ENCODE measurements at places on chromosomes 7 and 10.

GRCh38 chr10:43040482-43041256 lies 36.2 kb upstream of the RET start:
- no peak for DNase-seq

DNA sequence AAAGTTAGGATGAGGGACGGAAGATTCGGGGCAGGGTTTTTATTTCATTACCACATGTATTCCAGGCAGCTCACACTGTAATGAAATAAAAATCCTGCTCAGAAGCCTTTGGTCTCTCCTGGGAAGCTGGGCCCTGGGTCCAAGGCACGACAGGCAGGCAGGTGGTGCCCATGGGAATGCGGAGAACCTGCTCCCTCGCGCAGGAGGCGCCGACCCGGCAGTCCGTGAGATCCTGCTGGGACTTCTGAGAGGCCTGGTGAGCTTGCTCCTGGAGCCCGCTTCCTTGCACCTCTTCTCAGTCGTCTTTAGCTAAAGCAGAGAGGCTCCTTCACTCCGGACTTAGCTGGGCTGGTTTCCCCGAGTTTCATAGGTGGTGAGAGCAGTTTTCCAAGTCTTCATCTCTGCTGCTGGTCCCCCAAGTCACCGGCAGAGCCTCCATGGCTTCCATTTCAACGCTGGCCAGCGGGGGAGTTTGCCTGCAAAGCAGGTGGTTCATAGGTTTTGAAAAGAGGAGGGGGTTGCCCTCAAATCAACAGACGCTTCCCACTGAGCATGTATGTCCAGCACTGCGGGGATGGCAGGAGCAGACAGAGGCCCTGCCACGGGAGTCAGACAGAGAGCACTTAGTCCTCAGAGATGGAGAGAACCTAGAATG lies 24.5 kb downstream of the IL15RA start:
- no peak for DNase-seq

DNA sequence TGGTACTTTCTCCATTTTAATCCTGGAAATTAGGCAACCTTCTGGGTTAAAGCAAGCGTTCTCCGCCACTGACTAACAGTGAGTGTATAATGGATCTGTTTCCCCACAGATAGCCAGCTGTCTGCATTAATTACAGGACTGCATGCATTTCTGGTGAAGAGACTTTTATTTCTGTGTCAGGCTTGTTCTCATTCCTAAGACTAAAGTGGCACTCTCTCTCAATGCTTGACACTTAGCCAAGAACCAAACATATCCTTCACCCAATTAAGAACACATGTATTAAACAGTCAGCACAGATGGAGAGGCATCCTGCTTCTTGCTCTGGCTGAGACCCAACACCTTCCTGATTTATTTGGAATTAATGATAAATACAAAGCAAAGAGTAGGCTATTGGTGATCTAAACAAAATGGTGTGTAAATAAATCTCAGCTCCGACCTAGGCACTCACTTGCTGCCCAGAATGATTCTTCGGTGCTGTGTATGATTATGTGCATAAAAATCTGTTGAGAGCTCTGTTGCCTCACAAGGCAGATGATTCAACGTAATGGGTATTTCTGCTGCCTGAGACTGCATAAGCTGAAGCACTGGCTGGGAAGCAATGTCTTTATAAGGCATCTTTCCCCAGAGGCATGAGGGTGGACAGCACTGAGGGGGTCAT lies 16.8 kb downstream of the CALU start:
- no peak for DNase-seq

DNA sequence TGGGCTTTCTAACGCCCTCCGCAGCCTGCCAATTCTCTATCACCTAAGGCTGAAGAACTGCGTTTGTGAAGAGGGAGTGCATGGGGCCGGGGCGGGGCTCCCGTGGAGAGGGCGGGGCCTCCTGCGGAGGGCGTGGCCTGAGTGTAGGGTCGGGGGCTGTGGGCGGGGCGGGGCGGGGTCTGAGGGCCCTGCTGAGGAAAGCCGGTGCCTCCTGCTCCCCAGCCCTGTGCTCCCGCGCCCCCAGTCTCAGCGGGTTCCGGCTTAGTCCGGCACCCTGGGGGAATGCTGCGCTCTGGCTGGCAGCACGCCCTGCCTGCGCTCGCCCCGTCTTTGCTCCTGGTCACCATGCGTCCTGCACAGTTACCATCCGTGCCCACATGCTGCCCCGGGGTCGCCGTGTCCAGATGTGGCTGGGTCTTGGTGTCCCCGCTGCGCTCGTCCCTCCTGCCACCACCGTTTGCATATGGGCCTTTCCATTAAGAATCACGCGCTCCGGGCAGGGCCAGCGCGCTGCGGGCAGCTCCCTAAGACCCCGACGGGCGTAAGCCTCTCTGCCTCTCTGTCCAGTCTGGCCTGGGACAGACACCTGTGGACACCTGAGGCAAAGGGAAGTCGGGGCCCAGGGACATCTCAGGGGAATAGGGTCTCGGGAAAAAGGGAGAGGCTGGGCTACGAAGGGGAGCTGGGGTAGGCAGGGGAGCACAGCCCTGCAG lies 144.0 kb upstream of the RET start:
- DNase-seq, result peak; percentile 29

GRCh38 chr7:128351296-128352152 lies 7.8 kb upstream of the RBM28 start:
- DNase-seq, result no peak

DNA sequence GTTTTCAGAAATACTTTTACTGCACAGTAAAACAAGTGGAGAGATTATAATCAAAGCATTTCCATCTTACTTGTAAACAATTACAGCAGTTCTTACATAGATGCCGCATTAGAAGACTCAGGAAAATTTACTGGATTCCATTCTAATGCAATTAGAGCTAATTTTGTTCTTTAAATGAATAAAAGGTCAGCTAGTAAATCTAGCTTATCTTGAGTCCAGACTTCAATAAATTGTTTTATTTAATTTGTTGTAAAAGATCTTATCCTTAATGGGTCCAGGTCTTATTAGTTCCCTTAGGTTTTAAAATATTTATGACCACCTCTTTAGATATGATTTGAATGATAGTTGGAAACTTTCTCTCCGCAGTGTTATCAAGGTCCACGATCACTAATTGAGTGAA lies 70.2 kb upstream of the GATA3 start:
- no peak for DNase-seq

DNA sequence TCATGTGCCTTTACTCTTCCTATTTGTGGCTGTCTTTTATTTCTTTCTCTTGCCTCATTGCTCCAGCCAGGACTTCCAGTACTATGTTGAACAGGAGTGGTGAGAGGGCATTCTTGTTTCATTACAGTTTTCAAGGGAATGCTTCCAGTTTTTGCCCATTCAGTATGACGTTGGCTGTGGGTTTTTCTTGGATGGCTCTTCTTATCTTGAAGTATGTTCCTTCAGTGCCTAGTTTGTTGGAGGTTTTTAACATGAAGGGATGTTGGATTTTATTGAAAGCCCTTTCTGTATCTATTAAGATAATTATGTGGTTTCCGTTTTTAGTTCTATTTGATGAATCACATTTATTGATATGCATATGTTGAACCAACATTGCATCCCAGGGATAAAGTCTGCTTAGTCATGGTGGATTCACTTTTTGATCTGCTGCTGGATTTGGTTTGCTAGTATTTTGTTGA lies 96.8 kb downstream of the GLCCI1 start:
- DNase-seq, result no peak

GRCh38 chr10:118968482-118968881 lies 61.0 kb upstream of the NANOS1 start:
- no peak for DNase-seq

DNA sequence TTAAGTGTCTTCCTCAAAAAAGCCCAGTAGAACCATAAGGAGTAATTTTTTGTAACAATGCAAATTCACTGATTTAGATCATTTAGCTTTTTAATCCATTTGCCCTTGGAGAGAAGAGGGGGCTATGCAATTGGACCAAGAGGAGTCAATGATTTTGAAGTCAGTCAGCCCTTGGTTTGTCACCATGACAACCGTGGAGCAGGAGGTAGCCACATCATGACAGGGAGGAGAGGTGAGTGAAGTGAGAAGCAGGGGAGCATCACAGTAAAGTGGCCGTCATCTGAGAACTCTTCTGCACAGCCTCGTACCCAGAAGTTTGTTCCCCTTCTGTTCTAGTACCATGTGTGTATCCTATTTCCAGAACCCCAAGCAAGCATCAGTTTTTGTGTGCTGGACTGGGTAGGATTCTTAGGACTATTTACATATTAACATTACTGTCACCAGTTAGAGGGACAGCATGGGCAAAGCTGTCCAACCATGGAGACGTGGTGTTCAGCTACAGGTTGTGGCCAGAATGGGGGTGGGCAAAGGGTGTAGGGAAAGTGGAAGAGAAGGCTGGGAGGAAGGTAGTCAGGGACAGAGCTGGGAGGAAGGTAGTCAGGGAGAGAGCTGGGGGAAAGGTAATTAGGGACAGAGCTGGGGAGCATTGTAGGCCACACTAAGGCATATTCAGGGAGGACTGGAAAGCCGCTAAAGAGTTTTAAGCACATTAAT lies 13.1 kb downstream of the UBE3C start:
- no peak for DNase-seq

DNA sequence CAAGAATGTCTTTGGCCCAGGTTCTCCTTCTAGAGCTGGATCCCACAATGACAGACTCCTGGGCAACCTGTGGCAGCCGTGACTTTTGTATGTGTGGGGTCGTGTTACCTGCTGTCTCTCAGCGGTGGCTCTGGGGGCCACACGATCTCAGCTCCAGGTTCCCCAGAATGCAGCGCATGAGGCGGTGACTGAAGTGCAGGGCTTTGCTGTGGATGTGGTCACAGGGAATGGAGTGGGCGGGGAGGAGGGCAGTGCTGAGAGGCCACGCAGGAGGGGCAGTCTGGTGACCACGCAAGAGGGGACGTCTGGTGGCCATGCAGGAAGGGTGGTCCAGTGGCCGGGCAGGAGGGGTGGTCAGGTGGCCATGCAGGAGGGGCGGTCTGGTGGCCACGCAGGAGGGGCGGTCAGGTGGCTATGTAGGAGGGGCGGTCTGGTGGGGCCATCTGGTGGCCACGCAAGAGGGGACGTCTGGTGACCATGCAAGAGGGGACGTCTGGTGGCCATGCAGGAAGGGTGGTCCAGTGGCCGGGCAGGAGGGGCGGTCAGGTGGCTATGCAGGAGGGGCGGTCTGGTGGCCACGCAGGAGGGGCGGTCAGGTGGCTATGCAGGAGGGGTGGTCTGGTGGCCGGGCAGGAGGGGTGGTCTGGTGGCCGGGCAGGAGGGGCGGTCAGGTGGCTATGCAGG lies 112.7 kb downstream of the ACTR3B start:
- DNase-seq, result no peak

- DNase-seq, result no peak
Measured at GRCh38 chr10:56487746-56488145, 126.7 kb upstream of the ZWINT start.

Measured in stimulated activated CD8-positive, alpha-beta memory T cell treated with anti-CD3 and anti-CD28 coated beads, Interleukin-12 subunit alpha, Interleukin-12 subunit beta, amount 100 ng/mL, for 4 hours (primary cell).